ENCODE measurements at places on chromosomes 4 and X. TPM values are rescaled to one million over a fixed set of nuclear protein-coding genes. Genes with fewer than 3 reads are reported as not detected.
A peak's percentile ranks its signal among the peaks of the same experiment; 100 is the strongest.

Gene STAP1
- 0.34 TPM for total RNA-seq

Gene TLR6
- 1.5 TPM for total RNA-seq

Gene TIGD4
- 0.28 TPM for total RNA-seq

Gene FGF13
- total RNA-seq, result 22.4 TPM

Gene HPGD
- 6.5 TPM for total RNA-seq

Gene SLC26A1
- 0.34 TPM for total RNA-seq

Gene NXF2B
- total RNA-seq, result not detected

Gene RBMXL3
- 1.4 TPM for total RNA-seq

Gene RHOXF2B
- total RNA-seq, result not detected

Gene CXCL11
- 0.23 TPM for total RNA-seq

Gene RENBP
- 4.4 TPM for total RNA-seq

GRCh38 chr4:53866055-53866454, 198.3 kb downstream of the CHIC2 start:
- no peak overlapping the region for H3K4me3 ChIP-seq
- H3K4me1 ChIP-seq, result no peaks in the 10 kb centered on the region
- no peaks in the 10 kb centered on the region for H3K27me3 ChIP-seq
- DNase-seq, result no peak
- H3K36me3 ChIP-seq, result no peaks in the 10 kb centered on the region
- H3K27ac ChIP-seq, result no peak overlapping the region

GRCh38 chrX:153649915-153650782, 3.1 kb downstream of the DUSP9 start:
- H3K27me3 ChIP-seq, result no peaks in the 10 kb centered on the region
- H3K36me3 ChIP-seq, result no peaks in the 10 kb centered on the region
- H3K27ac ChIP-seq, result no peak overlapping the region
- no peak overlapping the region for H3K4me3 ChIP-seq
- DNase-seq, result no peak

- no peak for DNase-seq
- no peak overlapping the region for H3K4me3 ChIP-seq
- H3K27ac ChIP-seq, result no peak overlapping the region
These were observed 79.3 kb downstream of the FBXW7 start for GRCh38 chr4:152456609-152457008.

GRCh38 chr4:44149282-44149681, 299.3 kb downstream of the KCTD8 start:
- H3K36me3 ChIP-seq, result no peaks in the 10 kb centered on the region
- no peak for DNase-seq
- H3K4me3 ChIP-seq, result no peak overlapping the region
- no peaks in the 10 kb centered on the region for H3K27me3 ChIP-seq
- H3K4me1 ChIP-seq, result no peaks in the 10 kb centered on the region
- H3K27ac ChIP-seq, result no peak overlapping the region

GRCh38 chr4:7430368-7430964, 4.3 kb downstream of the PSAPL1 start:
- H3K27ac ChIP-seq, result no peak overlapping the region
- DNase-seq, result no peak
- no peaks in the 10 kb centered on the region for H3K4me1 ChIP-seq

GRCh38 chr4:15147714-15148113, 145.4 kb downstream of the CPEB2 start:
- H3K27ac ChIP-seq, result no peak overlapping the region
- H3K36me3 ChIP-seq, result no peaks in the 10 kb centered on the region
- H3K4me1 ChIP-seq, result peaks cover 21% of the 10 kb centered on the region
- DNase-seq, result no peak
- no peak overlapping the region for H3K4me3 ChIP-seq

GRCh38 chrX:151363316-151363715, 33.7 kb upstream of the VMA21 start:
- H3K27me3 ChIP-seq, result no peaks in the 10 kb centered on the region
- no peaks in the 10 kb centered on the region for H3K36me3 ChIP-seq
- H3K27ac ChIP-seq, result no peak overlapping the region
- H3K4me1 ChIP-seq, result no peaks in the 10 kb centered on the region
- no peak for DNase-seq

DNA sequence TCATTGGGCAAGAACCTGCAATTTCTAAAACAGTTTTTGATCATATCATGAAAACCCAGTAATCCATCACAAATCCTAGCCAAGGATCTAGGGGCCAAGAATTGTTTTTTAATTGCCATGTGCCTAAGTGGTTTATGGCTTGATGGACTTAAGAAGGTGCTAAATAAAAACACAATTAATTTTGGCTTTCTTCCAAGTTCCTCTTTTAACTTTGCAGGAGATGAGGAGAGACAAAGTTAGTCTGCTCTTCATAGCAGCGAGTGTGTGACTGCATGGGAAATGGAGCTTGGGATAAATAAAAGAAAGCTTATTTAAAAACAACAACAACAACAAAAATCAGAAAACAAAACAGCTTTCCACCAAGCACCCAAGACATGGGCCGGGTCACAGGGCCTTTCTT, 41.4 kb downstream of the ARHGEF9 start:
- H3K4me3 ChIP-seq, result no peak overlapping the region
- DNase-seq, result no peak
- no peak overlapping the region for H3K27ac ChIP-seq
- H3K4me1 ChIP-seq, result no peaks in the 10 kb centered on the region
- H3K27me3 ChIP-seq, result no peaks in the 10 kb centered on the region

DNA sequence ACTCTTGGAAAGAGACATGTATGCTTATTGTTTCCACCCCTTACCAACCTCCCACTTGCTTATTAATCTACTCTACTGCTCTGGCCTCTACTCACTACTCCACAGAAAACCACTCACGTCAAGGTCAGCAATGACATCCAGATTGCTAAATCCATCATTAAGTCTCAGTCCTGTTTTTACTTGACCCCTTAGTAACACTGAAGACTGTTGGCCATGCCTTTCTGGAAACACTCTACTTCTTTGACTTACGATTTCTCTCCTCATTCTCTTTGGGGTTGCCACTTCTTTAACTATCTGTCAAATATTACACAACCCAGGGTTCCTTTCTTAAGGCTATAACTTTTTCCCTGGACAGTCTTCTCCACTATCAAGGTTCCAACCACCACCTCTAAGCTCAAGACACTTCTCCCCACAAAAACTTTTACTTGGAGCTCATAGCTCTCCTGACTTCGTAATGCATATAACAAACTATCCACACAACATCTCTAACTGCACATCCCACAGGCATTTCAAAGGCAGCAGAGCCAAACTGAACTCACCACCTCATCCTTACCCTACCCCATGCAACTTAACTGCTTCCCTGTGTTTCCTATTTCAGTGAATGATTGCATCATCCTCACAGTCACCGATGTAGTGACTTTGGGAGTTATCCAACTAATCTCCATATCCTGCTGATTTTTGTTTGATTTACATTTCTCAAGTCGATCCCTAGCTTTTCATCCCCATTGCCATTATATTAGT, 15.8 kb upstream of the MAGEA4 start:
- H3K27me3 ChIP-seq, result no peaks in the 10 kb centered on the region
- H3K4me1 ChIP-seq, result no peaks in the 10 kb centered on the region
- no peak for DNase-seq
- no peak overlapping the region for H3K27ac ChIP-seq
- no peaks in the 10 kb centered on the region for H3K36me3 ChIP-seq
- H3K4me3 ChIP-seq, result no peak overlapping the region

- H3K4me3 ChIP-seq, result no peak overlapping the region
- no peak overlapping the region for H3K27ac ChIP-seq
- no peaks in the 10 kb centered on the region for H3K36me3 ChIP-seq
These were observed 10.6 kb upstream of the AMOT start for GRCh38 chrX:112851161-112851779.

- H3K27me3 ChIP-seq, result no peaks in the 10 kb centered on the region
- H3K4me3 ChIP-seq, result no peak overlapping the region
- H3K36me3 ChIP-seq, result no peaks in the 10 kb centered on the region
- DNase-seq, result peak; percentile 53
These were observed 48.5 kb downstream of the ZCCHC12 start for GRCh38 chrX:118872102-118872566.

- H3K27me3 ChIP-seq, result no peaks in the 10 kb centered on the region
- H3K4me1 ChIP-seq, result no peaks in the 10 kb centered on the region
- DNase-seq, result no peak
These were observed 89.2 kb upstream of the GPM6B start for GRCh38 chrX:13906093-13906492.

DNA sequence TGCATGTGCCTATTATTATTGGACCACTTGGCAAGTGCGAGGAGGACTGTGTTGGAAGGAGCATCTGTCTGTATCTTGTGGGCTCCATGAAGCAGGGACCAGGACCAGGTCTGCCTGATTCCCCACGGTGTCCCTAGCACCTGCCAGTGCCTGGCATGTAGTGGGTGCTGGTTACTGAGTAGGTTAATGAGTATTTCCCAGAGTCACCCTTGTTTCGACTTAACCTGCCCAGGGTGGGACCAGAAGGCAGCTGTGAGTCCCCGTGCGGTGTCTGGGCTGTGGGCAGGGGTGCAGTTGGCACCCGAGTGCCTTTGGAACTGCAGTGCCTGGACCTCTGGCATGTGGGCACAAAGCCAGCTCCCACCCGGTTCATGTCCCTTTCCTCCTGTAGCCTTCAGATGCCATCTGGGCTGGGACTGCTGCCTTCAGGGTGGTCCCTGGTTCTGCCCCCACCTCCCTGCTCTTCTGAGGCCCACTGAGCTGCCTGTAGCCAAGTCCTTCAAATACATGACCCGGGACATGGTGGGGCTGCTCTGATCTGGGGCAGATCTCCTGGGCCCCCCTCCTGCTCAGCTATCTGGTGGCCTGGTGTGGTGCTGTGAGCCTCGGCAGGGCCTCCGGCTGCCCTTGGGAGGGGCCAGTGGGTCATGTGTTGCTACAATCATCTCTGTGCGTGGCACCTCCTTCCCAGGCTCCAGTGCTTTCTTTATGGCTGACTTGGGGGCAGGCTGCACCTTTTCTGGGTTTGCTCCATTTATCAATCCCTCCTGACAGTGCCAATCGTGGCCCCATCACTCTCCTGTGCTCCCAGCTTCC, 53.0 kb upstream of the SORCS2 start:
- H3K4me1 ChIP-seq, result no peaks in the 10 kb centered on the region
- H3K27me3 ChIP-seq, result no peaks in the 10 kb centered on the region
- H3K27ac ChIP-seq, result no peak overlapping the region

DNA sequence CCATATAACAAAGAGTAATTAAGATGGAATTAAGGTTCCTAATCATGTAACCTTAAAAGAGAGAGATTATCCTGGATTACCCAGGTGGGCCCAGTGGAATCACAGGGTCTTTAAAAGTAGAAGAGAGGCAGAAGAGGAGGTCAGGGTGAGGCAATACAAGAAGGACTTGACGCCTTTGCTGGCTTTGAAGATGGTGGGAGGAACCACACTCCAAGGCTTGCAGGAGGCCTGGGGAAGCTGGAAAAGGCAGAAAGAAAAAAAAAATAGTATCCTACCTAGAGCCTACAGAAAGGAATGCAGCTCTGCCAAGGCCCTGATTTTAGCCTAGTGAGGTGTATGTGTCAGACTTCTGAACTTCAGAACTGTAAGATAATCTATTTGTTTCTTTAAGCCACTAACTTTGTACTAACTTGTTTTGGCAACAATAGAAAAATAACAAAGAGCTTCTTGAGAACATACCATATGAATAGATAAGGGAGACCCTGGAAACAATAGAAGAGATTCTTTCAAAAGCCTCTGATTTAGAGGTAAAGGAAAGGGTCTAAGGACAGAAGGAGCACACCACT, 229.9 kb upstream of the TTC29 start:
- no peaks in the 10 kb centered on the region for H3K36me3 ChIP-seq
- no peaks in the 10 kb centered on the region for H3K27me3 ChIP-seq
- no peaks in the 10 kb centered on the region for H3K4me1 ChIP-seq
- H3K27ac ChIP-seq, result no peak overlapping the region
- H3K4me3 ChIP-seq, result no peak overlapping the region

- H3K27me3 ChIP-seq, result no peaks in the 10 kb centered on the region
- no peak overlapping the region for H3K4me3 ChIP-seq
- DNase-seq, result no peak
These were observed 1.7 kb upstream of the AFP start for GRCh38 chr4:73434311-73434710.

GRCh38 chr4:182554736-182555135, 311.5 kb downstream of the TENM3 start:
- no peak overlapping the region for H3K4me3 ChIP-seq
- no peaks in the 10 kb centered on the region for H3K27me3 ChIP-seq
- no peak overlapping the region for H3K27ac ChIP-seq
- no peak for DNase-seq

GRCh38 chr4:92182736-92183407, 120.9 kb upstream of the GRID2 start:
- no peak overlapping the region for H3K27ac ChIP-seq
- no peaks in the 10 kb centered on the region for H3K4me1 ChIP-seq
- no peaks in the 10 kb centered on the region for H3K36me3 ChIP-seq
- H3K4me3 ChIP-seq, result no peak overlapping the region

GRCh38 chr4:110617075-110617640, 5.7 kb downstream of the PITX2 start:
- H3K27ac ChIP-seq, result no peak overlapping the region
- H3K27me3 ChIP-seq, result peaks cover 53% of the 10 kb centered on the region
- no peak for DNase-seq
- H3K36me3 ChIP-seq, result no peaks in the 10 kb centered on the region
- no peaks in the 10 kb centered on the region for H3K4me1 ChIP-seq

DNA sequence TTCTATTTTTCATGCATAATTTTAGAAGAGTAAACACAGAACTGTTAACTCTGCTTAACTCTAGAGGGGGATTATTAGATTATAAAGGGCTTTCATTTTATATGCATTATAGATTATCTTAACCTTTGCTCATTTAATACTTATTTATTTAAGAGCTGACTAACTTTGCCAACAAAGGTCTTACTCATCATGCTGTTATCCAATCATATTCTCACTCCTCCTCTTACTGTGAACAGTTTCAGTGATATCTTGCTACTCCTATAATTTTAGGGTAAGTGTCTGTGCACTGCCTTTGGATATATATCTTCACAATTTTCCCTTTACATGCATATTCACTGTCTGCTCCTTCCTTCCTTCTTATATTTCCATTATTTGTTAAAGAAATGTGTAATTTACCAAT, 1814.9 kb downstream of the STIM2 start:
- no peaks in the 10 kb centered on the region for H3K27me3 ChIP-seq
- no peak overlapping the region for H3K27ac ChIP-seq
- no peaks in the 10 kb centered on the region for H3K4me1 ChIP-seq
- DNase-seq, result no peak

GRCh38 chrX:139851730-139852129, 81.1 kb downstream of the ATP11C start:
- no peak overlapping the region for H3K27ac ChIP-seq
- DNase-seq, result no peak
- no peaks in the 10 kb centered on the region for H3K36me3 ChIP-seq
- no peaks in the 10 kb centered on the region for H3K27me3 ChIP-seq
- no peaks in the 10 kb centered on the region for H3K4me1 ChIP-seq
- no peak overlapping the region for H3K4me3 ChIP-seq

DNA sequence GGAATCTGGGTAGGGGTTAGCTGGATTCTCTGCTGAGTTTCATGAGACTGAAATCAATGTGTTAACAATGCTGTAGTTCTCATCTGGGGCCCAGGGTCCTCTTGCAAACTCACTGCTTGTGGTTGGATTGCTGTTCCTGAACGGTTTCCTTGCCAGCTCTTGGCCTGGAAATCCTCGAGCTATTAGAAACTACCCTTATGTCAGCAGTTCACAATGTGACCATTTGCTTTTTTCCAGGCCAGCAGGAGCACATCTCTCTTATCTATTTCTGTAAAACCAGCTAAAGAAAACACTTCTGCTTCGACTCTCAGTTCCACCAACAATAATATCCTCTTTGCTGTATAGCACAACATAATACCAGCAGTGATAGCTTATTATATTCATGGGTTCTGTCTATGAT, 140.1 kb upstream of the TRAM1L1 start:
- no peak overlapping the region for H3K27ac ChIP-seq
- DNase-seq, result no peak
- no peak overlapping the region for H3K4me3 ChIP-seq
- H3K36me3 ChIP-seq, result no peaks in the 10 kb centered on the region
- no peaks in the 10 kb centered on the region for H3K4me1 ChIP-seq
- no peaks in the 10 kb centered on the region for H3K27me3 ChIP-seq
